Suprapubic skin (tissue), 4 donors: ENCODE measurements at places on chromosomes 12 and 14. TPM values are rescaled to one million over a fixed set of nuclear protein-coding genes. Genes with fewer than 3 reads are reported as not detected.

Gene TMED10
- total RNA-seq = 172 TPM

Gene PZP
- not detected for total RNA-seq

Gene DLK1
- not detected for total RNA-seq

Gene LRRIQ1
- total RNA-seq = not detected

Gene ACOT6
- total RNA-seq = not detected

Gene DBX2
- total RNA-seq = 0.40 TPM

Gene SERPINA10
- total RNA-seq = not detected

Gene TBX3
- total RNA-seq = 26.0 TPM

Gene CACNA2D4
- total RNA-seq = 1.5 TPM

Gene C12orf56
- total RNA-seq = 1.2 TPM

Gene MRPL42
- 49.1 TPM for total RNA-seq

Gene CIROP
- total RNA-seq = not detected

Gene NOXRED1
- total RNA-seq = not detected

Gene IL23A
- total RNA-seq = not detected

Gene CISTR
- total RNA-seq = not detected

Gene CLEC4D
- total RNA-seq = not detected

Gene RPS29
- 9,466 TPM for total RNA-seq

Gene SCYL2
- total RNA-seq = 50.0 TPM

Gene LRIG3
- 225 TPM for total RNA-seq

Gene ART4
- 1.3 TPM for total RNA-seq

Gene LTBR
- 157 TPM for total RNA-seq

Gene TRPV4
- total RNA-seq = 4.0 TPM

Gene RAPGEF3
- 11.3 TPM for total RNA-seq

Gene LRTM2
- not detected for total RNA-seq

Gene MYF5
- total RNA-seq = not detected
